ENCODE measurements at places on chromosomes 13 and 19.

DNA sequence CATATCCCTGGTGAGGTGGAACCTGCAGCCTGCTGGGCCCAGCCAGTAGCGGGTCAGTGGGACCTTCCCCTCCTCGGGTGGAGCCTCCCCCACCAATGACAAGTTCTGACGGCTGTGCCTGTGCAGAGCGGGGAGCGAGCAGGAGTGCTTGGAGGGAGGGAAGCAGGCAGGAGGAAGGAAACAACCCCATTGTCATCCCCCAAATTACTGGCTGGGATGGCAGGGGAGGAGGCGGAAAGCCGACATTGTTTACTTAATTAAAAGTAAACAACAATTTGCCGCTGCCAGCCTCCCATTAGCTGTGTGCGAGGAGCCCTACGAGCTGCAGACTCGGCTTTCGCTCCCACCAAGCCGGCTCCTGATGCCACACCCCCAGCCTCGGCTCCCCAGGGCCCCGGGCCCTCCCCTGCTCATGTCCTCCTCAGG lies 45.5 kb downstream of the LYL1 start:
- DNase-seq, result no peak

DNA sequence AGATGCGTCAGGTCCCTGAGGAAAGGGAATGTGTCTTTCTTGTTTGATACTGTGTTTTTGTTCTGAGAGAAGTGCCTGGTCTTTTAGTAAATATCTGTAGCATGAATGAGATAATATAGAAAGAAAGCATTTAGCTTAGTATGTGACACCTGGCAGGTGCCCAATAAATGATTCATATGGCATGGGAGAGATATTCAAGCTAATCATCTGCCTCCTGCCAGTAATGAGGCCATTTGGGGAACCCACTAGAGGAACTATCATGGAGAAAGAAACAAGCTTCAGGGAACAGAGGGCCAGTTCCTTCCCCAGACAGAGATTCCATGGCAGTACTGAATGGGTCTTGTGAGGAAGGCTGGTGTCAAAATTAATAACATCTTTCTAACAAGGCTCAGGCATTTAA lies 603.9 kb downstream of the DCT start:
- no peak for DNase-seq

DNA sequence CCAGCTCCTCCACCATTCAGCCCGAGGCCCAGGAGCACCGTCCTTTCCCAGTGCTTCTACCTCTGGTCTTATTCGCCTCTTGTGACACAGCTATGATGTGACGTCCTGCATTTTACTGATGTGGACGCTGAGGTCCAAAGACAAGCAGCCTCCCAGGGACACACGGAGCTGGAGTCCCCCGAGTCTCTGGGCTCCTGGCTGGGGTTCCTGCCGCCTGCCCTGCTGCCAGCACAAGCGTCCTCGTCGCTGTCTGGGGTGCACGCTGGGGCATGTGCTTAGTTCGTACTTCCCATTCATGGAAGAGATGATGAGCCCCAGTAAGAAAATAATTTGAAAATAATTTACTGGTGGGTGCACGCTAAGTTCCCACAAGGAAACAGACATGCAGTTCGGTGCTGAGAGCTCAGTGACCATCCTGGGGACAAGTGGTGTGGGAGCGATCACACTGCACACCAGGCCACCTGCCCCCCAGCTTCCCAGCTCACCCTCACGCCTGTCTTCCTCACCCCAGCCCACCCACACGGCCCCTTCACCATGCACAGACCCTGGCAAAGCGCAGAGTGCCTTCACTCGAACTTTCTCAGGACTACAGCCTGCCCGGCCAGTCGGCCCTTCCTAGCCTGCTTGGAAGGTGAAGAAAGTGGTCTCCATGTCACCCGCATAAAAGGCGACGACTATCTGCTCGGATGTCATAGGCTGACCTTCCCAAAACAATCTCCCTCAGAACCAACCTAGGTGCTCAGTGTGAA lies 14.2 kb upstream of the CFAP97D2 start:
- no peak for DNase-seq

DNA sequence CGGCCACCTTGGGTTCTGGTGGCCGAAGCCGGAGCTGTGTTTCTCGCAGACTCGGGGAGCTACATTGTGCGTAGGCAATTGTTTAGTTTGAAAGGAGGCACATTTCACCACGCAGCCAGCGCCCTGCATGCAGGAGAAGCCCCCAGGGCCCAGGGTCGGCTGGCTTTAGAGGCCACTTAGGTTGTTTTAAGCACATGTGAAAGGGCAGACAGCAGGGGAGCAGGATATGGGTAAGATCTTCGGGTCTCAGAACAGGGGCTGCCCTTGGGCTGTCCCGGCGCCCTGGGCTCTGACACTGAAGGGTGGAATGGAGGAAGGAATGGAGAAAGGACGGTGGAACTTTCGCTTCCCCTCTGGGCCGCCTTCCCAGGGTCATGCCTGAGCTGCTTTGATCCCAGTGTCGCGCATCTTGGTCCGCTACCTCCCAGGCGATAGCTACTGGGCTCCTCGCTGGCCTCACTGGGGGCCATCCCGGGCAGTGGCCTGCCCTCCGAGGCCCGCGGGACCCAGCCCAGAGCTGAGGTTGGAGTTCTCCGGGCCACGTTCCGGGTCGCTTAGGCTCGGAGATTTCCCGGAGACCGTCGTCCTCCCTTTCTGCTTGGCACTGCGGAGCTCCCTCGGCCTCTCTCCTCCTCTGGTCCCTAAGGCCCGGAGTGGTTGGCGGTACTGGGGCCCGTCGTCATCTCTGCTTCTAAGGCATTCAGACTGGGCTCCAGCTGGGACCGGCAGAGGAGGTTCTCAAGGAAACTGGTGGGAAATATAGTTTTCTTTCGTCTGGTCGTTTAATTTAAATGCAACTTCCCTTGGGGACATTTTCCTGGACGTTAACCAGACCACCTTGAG lies 4.3 kb upstream of the POU4F1 start:
- DNase-seq, result no peak

DNA sequence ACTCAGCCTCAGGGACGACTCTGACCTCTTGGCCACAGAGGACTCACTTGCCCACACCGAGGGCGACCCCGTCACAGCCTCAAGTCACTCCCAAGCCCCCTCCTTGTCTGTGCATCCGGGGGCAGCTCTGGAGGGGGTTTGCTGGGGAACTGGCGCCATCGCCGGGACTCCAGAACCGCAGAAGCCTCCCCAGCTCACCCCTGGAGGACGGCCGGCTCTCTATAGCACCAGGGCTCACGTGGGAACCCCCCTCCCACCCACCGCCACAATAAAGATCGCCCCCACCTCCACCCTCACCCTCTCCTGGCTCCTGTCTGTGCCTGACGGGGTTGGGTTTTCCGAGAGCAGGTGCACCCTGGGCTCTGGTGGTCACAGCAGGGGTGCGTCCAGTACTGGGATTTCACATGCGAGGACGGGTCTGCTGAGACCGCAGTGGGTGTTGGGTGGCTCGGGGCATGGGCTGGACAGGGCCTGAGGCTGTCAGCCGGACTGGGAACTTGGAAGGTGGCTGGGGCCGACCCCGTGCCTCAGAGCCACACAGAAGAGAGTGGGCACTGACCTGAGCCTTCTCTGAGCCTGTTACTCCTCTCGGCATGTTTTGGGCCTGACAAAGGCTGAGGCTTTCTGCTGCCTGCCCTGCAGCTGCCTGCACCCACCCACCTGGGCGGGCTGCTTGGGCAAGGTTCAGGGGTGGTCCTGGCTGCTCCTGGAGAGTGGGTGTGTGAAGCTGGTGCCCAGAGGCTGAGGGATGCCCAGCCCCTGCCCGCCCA lies 6.3 kb upstream of the HCN2 start:
- no peak for DNase-seq
